ENCODE measurements at places on chromosomes 4 and X. TPM values are rescaled to one million over a fixed set of nuclear protein-coding genes. Genes with fewer than 3 reads are reported as not detected.

DNA sequence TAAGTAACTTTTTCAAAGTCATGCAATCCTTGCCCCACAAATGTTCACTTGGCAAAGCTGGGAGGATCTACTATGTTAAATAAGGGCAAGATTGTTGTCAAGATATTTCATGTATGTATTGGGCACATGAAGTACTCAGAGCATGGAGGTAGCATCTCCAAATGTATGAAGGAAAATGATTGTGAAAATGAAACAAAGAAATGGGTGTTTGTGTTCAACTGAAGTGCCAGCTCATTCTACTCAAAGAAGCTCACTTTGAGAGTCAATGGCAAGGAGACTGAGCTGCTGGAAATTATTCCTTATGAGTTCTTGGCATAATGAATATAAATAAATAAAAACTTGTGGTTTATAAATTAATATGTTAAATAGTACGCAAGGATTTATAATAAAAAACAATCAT lies 124.5 kb upstream of the ARSJ start:
- no peaks in the 10 kb centered on the region for H3K4me1 ChIP-seq
- H3K27me3 ChIP-seq = no peaks in the 10 kb centered on the region
- no peaks in the 10 kb centered on the region for H3K36me3 ChIP-seq
- H3K4me3 ChIP-seq = no peak overlapping the region
- H3K27ac ChIP-seq = no peak overlapping the region

DNA sequence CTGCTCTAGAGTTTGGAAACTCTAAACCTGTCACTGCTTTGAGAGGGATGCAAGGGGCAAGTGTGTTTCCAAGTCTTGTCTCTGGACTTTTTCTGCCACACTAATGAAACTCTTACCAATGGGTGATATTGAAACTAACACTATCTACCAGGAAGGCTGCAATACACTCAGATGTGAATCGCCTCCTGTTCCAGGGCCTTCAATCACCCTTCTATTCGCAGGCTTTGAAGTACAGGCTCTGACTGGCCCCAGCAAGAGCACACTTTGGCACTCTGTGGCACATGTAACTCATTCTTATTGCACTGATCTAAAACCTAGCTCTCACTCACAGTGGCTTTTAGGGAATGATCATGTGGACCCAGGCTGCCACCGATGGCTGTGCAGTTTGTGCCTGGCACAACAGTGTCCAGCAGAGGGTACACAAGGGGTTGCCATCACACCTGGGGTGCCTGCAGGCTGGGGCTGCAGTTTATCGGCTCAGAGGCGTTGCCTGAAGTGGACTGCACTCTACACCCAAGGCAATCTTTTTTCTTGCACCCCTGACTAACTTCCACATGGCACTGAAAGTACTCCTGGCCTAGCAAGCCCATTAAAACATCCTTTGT lies 210.8 kb downstream of the MGST2 start:
- no peak overlapping the region for H3K4me3 ChIP-seq
- peaks cover 21% of the 10 kb centered on the region for H3K4me1 ChIP-seq
- H3K27ac ChIP-seq = no peak overlapping the region
- peaks cover 5% of the 10 kb centered on the region for H3K36me3 ChIP-seq

DNA sequence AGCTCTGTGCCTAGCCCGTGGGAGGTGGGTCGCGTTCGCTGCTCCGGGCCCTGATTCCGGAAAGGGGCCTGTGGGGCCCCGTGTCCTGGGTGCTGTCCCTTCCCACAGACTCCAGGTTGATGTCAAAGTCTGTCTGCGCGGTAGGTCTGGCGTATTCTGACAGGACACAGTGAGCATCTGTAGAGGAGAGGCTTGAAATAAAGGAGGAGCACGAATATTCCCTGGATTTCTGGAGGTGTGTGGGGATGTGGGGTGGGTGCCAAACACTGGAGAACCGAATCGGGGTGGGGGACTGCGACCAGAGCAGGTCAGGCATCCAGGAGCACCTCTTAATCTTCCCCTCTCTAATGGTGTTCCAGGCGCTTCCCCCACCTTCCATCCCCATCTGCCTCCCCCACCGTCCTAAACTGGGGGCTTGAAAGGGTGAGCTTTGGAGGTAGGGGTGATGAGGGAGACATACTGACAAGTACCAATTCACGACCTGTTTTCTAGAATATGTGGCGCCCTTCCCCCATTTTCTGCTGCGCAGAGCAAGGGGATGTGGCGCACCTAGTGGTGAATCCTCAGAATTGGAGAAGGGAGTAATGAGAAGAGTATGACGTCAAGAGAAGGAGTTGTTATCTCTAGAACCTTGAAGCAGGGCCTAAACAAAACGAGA lies 877 bp downstream of the GPRASP1 start:
- H3K4me1 ChIP-seq = no peaks in the 10 kb centered on the region
- H3K27ac ChIP-seq = no peak overlapping the region
- H3K27me3 ChIP-seq = no peaks in the 10 kb centered on the region

DNA sequence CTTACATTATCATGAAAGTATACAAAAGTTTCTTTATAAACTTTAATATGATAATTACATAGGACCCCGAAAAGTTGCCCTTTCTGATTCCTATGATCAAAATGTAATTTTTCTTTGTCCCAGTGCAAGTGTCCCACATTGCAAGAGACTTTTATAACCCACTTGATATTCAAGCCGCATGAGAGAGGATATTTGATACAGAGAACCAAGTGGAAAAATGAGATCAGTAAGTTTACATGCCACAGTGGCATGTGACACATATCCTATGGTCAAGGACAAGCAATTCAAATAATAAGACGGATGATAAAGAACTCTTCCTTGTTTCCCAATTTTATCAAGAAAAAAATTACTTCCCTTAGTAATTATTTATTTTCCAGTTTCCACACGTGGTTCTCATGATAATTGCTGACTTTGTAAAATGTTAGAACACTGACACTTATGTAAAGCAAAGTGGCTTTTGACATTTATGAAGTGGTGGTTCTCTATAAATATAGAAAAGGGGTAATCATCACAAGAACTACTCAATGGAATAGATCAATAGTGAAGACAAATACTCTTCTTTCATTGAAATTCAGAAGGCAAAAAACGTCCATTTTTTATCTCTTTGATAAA lies 273.7 kb upstream of the NOCT start:
- H3K27ac ChIP-seq = no peak overlapping the region
- H3K4me1 ChIP-seq = no peaks in the 10 kb centered on the region
- H3K4me3 ChIP-seq = no peak overlapping the region
- no peaks in the 10 kb centered on the region for H3K36me3 ChIP-seq
- H3K27me3 ChIP-seq = no peaks in the 10 kb centered on the region
- DNase-seq = no peak

- no peak for DNase-seq
- no peaks in the 10 kb centered on the region for H3K4me1 ChIP-seq
- H3K27ac ChIP-seq = no peak overlapping the region
- no peak overlapping the region for H3K4me3 ChIP-seq
- H3K27me3 ChIP-seq = no peaks in the 10 kb centered on the region
These were observed 33.3 kb upstream of the CXCL6 start for GRCh38 chr4:73803213-73803612.

- no peak overlapping the region for H3K4me3 ChIP-seq
- H3K4me1 ChIP-seq = no peaks in the 10 kb centered on the region
- no peaks in the 10 kb centered on the region for H3K27me3 ChIP-seq
- no peak for DNase-seq
These were observed 49.7 kb upstream of the SLC16A2 start for GRCh38 chrX:74371425-74372222.

DNA sequence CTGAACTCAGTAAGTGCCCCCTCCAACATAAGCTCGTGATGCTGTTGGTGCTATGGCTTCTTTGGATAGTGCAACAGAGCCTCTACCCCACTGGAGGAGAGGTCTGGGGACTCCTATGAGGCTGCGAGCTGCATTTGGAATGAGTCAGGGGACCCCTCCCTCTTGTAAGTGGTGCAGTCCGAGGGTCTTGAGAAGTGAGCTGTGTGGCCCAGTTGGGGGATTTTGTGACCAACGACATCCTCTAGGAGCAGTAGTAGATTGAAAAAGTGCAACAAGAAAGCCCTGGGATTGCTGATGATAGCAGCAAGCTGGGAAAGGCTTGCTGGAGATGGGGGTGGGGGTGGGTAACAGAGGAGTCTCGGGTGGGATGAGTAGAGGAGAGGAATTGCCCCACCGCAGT lies 3.1 kb downstream of the FRMPD3 start:
- H3K36me3 ChIP-seq = no peaks in the 10 kb centered on the region
- peaks cover 55% of the 10 kb centered on the region for H3K4me1 ChIP-seq
- no peak overlapping the region for H3K27ac ChIP-seq
- no peak overlapping the region for H3K4me3 ChIP-seq
- H3K27me3 ChIP-seq = no peaks in the 10 kb centered on the region
- no peak for DNase-seq

EOLA2 gene
- total RNA-seq = 28.2 TPM

Measured in Karpas-422 (cell line).